ENCODE measurements at places on chromosomes 7 and 10.
A peak's percentile ranks its signal among the peaks of the same experiment; 100 is the strongest.

DNA sequence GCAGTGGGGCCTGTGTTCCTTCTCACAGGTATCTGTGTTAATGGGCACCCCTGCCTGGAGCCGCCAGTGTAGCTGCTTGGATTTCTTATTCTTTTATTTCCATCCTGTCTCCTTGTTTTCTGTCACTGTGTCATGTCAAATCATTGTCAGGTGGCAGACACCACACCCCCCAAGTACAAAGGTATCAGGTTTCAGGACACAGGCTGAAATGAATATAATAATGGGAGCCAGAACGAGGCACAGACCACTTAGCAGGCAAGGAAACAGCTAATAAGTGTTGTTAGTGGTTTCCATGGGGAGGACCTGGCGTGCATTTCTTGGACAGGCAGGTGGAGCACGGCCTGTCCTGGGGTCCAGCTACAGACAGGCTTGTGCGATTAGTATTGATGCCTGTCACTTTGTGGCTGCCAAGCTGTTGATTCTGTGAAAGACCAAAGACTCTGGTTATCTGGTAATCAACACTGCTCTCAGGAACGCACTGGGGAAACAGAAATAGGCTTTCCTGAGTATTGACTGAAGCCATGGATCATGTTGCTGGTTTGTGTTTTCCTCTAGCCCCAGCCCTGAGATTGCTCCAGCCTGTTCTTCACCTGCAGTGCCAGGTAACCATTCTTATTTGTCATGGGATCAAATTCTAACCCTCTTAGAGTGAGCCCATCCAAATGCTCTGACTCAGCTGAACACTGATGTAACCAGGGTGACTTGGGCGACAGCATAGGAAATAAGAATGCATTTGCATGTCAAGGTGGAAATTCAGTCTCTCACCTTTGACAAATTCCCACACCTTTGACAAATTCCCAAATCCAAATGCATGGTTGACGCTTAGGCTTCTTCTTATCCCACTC is 1002.0 kb downstream of the LRMDA start:
- DNase-seq: no peak

DNA sequence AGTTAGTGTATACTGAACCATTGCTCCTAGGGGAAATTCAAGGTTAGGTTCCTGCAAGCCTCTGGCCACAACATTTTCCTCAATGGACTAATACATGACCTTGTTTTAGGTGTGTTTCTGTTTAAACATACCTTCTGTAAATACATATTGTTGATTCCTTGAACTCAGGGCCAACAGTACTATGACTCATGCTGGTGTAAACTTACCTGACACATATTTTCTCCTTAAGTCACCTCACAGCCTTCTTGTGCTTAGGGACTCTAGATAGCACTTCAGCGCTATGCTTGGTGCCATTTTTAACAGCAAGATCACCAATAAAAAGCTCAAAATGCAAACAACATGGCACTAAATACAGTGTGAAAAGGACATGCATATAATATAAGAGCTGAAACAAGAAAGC is 176.4 kb downstream of the TAX1BP1 start:
- no peak for DNase-seq

DNA sequence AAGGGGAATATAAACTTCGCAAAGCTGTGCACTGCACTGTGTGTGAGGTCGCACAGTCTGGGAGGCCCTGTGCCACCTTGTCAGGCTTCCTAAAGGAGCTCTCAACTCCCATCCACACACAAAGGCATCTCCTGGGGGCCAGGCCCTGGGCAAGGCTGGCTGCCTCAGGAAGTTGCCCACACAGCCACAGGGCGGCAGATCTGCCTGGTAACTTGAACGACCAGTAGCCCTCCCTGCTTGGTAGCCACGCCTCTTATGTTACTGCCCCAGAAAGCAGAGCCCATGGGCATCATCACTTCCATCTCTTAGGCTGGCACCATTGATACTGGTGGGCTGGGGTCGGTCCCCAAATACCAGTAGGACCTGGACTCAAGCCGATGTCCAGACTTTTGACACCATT is 82.8 kb downstream of the HECW1 start:
- DNase-seq: no peak

- DNase-seq: no peak
Observed at GRCh38 chr10:6200734-6201515, 1.8 kb upstream of the PFKFB3 start.

- DNase-seq: no peak
Observed at GRCh38 chr7:139758388-139758787, 19.4 kb downstream of the HIPK2 start.

DNA sequence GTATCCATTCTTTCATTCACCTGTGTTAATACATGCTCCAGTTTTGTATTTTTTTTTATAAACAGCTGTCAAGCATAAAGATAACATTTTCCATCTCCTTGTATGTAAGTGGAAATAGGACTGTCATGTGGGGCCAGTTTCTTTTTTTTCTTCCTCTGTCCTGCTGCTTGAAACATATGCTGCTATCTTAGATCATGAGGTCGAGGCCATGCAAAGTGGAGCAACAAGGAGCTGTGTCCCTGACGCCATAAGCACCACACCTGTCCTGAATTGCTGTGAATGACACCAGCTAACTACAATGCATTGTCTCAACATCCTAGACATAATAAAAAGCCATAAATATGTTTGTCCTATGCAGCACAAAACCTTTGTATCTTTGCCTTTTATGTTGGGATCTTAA is 37.7 kb upstream of the SLC26A4 start:
- DNase-seq: no peak

GRCh38 chr10:70593513-70593890 is 9.0 kb downstream of the PRF1 start:
- no peak for DNase-seq

DNA sequence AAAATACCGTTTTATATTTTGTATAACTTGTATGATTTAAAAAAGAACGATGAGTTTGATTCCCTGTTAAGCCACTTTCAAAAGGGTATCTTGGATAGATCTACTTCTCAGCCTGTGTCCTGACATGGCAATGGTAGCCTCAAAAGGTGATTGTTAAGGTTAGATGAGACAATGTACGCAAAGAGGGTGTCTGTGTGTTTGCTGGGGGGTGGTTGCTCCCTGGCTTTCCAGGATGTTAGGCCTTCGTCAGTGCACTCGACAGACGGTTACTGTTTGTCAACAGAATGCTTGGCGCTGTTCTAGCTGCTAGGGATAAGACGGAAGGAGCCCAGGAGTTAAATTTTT is 90.3 kb downstream of the NEURL1 start:
- DNase-seq: peak; percentile 13

DNA sequence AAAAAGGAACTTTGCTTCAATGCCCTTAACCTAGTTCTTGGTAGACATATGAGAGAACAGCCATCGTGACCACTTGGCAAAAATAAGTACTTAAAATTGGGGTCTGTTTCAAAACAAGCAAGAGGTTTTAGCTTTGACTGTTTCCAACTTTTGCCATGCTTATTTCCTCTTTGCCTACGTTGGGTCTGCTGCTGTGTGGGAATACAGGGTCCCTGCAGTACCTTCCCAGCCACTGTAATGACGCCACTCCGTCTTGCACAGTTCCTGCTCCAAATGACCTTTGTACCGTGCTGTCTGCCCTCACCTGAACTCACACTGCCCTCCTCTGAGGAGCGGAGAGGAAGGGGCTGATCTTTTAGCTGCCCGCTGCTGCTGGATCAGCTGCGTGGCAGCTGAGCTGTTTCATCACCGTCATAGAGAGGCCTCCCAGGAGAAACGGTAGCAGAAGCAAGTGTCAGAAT is 133.1 kb downstream of the MAPK8 start:
- no peak for DNase-seq

- no peak for DNase-seq
Observed at GRCh38 chr10:23436983-23437382, 1.9 kb upstream of the OTUD1 start.

DNA sequence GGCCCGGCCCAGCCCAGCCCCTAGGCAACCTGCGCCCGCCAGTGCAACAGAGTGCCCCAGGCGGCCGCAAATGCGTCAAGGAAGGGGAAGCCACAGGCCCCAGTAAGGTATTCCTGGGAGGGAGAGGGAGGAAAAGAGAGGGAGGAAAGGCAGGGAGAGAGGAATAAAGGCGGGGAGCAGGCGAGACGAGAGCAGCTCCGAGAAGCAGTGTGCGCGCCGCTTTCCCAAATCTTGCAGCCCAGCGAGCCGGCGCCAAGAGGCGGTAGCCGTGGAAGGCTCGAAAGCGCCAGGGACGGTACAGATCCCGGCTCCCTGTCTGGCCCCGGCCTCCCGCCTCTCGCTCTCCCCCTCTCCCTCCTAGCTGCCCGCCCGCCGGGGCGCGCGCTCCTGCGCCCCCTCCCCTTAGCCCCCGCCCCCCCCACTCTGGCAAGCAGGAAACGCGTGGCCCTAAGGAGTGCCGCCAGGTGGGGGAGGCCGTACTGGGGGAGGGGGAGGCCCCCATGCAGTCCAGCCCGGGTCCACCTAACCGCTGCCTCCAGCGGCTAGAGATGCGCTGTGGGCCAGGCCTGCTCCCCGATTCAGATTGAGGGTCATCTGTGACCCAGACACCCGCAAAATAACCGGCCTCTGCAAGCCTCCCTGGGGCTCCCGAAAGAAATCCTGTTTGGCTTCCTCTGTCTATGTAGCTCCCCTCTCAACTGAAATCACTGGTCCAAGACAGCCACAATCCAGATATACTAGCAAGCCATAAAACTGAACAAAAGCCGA is 4.3 kb downstream of the HOXA10 start:
- DNase-seq: no peak

GRCh38 chr10:84335516-84335915 is 7.1 kb downstream of the CCSER2 start:
- DNase-seq: no peak

DNA sequence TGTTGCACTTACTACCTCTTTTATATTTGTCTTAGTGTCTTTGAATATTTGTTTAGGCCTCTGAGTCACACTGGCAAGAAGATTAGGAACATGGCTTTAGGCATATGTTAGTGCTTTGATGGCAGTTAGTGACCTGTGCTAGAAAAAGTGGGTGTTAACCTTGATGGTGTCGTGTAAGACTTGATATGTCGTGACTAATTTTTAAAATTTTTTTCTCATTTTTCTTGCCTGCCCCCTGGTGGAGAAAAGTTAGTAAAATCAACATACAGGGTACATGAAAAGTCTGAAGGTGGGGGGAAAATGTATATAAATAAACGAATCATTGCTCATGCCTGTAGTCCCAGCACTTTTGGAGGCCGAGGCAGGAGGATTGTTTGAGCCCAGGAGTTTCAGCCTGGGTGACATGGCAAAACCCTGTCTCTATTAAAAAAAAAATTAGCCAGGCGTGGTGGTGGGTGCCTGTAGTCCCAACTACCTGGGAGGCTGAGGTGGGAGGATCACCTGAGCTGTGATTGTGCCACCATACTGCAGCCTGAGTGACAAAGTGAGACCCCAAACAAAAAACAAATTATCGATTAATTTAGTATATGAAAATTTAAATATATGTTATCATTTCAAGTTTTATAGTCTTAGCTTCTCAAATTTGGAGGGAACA is 44.6 kb downstream of the TAX1BP1 start:
- no peak for DNase-seq

- no peak for DNase-seq
Observed at GRCh38 chr7:154929006-154929726, 73.8 kb downstream of the PAXIP1 start.

Measured in stimulated activated CD4-positive, alpha-beta T cell treated with anti-CD3 and anti-CD28 coated beads, Interleukin-12 subunit alpha, Interleukin-12 subunit beta, amount 100 ng/mL, for 48 hours (primary cell).